ENCODE measurements at places on chromosomes 4 and X.

GRCh38 chr4:112185334-112185733, 40.1 kb downstream of the FAM241A start:
- no peak for DNase-seq

GRCh38 chrX:54838583-54838982, 31.0 kb downstream of the MAGED2 start:
- no peak for DNase-seq

GRCh38 chrX:24988314-24988713, 27.5 kb downstream of the ARX start:
- DNase-seq = no peak

GRCh38 chr4:186030399-186030775, 38.6 kb upstream of the TLR3 start:
- no peak for DNase-seq

- DNase-seq = peak; percentile 45
Observed at GRCh38 chr4:26860922-26861433, 337 bp downstream of the STIM2 start.

DNA sequence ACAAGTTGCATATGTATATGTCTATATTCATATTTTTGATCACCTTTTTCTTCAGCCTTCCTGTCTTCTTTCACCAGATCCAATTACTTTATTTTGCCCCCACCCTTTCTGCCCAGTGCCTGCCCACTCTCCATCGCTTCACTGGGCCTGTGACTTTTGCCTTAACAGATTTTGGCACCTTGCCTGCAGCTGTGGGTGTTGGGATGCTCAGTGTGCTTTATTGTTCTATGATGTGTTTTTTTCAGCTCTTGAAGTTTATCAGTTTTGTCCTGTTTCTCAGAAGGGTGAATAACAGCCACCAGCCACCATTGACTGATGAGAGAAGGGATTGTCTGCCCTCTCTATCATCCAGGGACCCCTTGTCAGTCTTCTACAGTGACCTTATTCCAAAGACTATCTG, 77.2 kb upstream of the GALNT7 start:
- DNase-seq = no peak

DNA sequence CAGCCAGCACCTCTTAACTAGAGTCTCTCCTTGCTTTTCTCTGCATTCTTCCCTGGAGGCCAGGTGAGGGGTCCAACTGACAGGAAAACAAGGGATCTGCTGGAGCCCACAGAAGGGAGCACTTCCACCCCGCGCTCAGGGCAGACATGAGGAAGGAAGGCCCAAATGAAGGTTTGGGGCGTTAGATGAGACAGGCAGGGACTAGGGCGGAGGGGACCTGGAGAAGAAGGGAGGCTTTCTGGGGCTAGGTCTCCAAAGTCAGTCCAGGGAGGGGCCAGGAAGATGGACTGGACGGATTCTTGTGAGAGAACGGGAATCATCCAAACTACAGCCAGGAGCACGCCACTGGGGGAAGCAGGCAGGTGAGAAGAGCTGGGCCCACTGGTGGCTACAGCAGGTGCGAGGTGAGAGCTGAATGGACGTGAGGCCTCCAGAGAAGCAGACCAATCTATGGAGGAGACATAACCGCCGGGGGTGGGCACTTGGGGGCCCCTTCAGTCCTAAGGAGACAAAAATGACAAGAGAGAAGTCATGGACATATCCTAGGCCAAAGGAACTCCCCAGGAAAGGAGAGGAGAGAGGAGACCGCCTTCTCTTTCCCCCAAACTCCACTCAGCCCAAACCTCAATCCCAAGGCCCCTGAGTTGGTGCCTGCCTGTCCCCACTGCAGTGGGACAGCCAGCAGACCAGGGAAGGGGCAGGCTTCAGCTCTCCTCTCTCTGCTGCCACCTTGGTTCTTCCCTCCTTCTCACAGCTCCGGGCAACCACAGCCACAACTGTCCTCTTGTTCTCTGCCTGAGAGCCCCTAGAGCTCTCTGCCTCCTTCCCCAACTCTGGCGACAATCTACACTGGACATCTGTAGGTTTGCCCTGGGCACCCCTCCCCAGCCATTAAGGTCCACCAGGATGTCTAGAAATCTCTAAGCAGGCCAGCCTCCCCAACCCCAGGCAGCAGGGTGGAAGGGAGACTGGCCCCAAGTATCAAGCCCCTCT, 7.0 kb downstream of the APLN start:
- DNase-seq = no peak

DNA sequence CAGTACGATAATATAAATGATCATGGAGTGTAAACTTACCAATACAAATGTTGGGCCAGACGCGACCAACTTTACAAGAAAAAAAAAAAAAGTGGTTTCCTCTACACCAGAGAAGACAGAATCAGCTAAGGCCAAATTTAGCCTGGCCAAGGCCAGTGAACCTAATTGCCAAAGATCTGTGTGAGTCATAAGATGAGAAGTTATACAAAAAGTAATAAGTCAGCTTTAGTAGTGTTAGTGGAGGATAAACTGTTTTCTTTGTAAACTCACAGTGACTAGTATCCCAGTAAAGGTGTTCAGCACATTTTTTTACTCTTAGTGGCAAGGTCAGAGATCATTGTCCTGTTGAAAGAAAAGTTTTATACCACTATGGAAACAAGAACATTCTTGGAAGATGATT, 531.4 kb upstream of the TECRL start:
- DNase-seq = no peak

DNA sequence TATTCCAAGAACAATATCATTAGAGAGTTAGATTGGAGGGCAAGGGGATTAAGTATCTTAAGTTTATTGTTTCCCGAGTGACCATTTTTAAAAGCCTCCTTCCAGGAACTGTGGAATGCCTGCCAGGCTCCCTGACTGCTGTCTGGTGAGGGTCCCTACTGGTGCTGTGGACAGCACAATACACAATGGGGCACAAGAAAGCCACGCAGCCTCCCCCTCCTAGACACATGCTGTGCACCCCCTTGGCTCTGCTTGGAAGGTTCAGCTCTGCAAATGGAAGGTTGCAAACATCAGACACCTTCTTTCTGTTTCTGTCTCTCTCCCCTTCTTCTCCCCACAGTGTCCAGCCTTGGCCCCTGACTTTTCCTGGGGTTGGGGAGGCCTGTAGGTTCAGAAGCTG, 153.2 kb downstream of the SHROOM3 start:
- DNase-seq = no peak

DNA sequence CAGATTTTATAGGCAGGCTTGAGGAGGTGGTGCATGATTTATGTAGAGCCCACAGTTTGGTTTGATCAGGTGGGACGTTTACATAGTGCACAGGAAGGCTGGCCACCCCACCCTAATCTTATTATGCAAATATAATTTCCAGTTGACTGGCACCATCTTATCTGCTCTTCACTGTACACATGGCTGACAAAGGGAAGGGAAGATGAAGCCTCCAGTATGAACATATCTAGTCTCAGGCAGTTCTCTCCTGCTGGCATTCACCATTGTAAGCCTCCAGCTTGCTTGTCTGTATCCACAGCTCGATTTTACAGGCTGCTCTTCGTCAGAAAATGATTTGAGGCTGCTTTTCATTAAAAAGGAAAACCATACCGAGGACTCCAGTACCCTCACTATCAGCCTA, 278.3 kb downstream of the TECRL start:
- no peak for DNase-seq

GRCh38 chrX:15860921-15861320, 6.3 kb upstream of the AP1S2 start:
- DNase-seq = no peak

GRCh38 chrX:47091149-47091775, 13.0 kb downstream of the RGN start:
- DNase-seq = no peak

DNA sequence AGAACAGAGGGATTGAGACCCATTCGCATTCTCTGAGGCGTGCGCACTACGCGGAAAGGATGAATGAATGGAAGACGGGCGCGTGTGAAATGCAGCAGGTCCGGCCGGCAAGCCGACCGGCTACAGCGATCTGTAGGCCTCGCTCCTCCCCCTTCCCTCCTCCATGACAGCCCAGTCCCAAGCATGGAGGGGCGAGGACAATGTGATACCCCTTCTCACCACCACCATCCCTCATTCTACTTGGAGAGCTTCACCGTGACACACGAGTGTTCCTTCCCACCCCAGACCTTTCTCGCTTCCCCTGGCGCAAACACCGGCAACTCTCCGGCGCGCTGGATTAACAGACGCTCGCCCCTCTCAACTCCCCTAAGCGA, 815 bp downstream of the EIF4E start:
- DNase-seq = peak; percentile 79

- DNase-seq = no peak
Observed at GRCh38 chr4:128386761-128387599, 99.4 kb upstream of the PGRMC2 start.

DNA sequence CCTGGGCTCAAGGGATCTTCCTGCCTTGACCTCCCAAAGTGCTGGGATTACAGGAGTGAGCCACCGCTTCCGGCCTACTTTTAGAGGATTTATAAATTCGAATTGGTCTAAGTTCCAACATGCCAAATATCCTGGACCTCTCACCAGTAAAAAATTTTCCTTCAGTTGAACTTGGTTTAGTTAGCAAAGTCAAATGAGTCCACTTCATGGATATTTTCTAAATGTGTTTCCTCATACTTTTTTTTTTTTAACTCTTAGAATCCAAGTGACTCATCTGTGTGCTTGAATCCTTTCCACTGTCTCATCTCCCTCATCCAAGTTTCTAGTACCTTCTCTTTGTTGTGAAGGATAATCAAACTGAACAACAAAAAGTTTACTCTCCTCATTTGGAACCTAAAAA, 49.7 kb downstream of the RBM47 start:
- no peak for DNase-seq

DNA sequence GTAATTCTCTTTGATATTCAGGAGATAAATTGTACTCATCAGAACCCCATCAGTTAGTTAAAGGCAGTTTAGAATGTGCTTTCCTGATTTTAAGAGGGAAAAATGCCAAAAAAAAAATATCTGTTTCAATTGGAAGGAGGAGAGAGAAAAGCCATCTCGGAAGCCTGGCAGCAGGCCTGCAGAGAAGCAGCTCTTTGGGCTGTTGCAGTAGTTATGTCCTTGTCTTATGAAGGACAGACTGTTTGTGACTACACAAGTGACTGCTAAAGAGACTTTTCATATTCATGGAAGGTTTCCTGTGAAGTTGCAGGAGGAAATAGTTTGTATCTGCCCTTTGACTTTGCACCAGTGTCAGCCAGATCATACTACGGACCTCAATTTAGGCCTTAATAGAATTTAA, 88.8 kb downstream of the DCLK2 start:
- no peak for DNase-seq

GRCh38 chr4:141180991-141181761, 39.5 kb upstream of the ZNF330 start:
- no peak for DNase-seq

DNA sequence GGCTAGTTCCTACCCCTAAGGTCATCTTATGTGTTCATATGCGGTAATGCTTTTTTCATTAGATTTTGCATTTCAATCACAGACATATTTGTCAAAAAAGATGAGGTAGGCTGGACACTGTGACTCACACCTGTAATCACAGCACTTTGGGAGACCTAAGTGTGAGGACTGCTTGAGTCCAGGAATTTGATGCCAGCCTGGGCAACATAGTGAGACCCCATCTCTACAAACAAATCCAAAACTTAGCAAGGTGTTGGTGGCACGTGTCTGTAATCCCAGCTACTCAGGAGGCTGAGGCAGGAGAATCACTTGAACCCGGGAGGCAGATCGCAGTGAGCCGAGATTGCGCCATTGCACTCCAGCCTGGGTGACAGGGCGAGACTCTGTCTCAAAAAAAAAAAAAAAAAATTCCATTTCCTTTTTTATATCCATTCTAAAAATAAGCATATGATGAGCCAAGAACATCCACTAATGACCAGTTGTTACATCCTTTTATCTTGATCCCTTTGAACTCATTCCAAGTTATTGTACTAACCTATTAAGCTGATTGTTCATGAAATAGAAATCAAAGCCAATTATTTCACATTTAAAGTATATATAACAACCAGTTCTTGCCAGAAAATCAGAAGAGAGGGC, 23.4 kb downstream of the PGAM4 start:
- DNase-seq = no peak

- no peak for DNase-seq
Observed at GRCh38 chrX:119721926-119722325, 29.0 kb upstream of the SEPTIN6 start.

GRCh38 chrX:153672531-153673427, 834 bp downstream of the PNCK start:
- DNase-seq = no peak

DNA sequence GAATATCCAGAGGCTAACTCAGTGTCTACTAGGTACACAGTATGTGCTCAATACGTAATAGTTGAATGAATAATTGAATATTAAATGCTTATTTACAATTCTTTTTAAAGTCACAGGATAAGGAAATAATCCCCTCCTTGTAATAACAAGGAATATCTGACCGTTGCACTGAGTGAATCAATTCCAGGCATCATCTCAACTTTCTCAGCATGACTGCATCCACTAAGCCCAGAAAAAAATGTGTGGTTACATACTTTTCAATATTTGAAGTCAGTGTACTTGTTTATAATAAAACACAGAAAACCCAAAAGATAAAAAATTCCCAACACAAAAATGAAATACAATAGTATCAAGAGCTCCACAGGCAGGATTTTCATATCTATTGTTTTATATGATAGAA, 105.4 kb downstream of the TMEM144 start:
- no peak for DNase-seq

All from Kasumi-1 (cell line).